ENCODE measurements at places on chromosomes 4 and X. TPM values are rescaled to one million over a fixed set of nuclear protein-coding genes. Genes with fewer than 3 reads are reported as not detected.

GRCh38 chr4:11149612-11150259, 279.0 kb downstream of the HS3ST1 start:
- peak; percentile 4 for DNase-seq

DNA sequence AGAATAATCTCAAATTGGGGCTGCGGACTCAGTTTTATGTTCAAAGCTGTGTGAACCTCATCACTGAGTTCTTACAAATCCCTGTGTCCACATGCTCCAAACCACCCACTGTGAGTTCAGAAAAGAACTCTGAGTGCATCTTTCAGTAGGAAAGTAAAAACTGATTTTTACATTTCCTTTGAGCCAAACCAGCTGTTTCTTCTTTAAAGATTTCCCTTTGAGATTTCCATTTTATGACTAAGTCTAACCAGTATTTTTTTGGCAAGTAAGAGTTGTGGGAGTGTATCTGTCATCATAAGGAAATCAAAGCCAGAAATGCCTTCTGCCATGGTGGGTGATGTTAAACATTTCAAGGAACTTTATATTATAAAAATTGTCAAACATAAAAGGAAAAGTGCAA, 100.0 kb downstream of the TET2 start:
- DNase-seq: no peak

- no peak for DNase-seq
Observed at GRCh38 chrX:48720577-48721250, 24.2 kb downstream of the SUV39H1 start.

The FRG2 gene
- not detected for total RNA-seq

DNA sequence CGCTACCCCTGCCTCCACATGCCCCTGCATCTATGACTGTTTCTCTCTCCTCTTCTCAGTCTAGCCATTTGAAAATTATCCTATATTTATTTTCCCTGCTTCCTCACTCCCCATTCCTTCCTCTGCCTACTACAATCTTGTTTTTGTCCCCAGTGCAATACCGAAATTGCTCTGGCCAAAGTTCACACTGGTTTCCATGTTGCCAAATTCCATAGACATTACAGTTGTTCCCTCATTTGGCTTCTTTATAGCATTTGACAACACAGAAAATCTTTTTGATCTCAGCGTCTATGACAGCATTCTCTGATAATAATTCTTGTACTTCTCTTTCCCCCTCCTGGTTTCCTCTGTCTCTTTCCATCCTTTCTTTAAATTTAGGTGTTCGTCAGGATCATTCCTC, 99.4 kb downstream of the GPR82 start:
- DNase-seq: no peak

GRCh38 chr4:174973336-174973735, 55.2 kb downstream of the ADAM29 start:
- no peak for DNase-seq

DNA sequence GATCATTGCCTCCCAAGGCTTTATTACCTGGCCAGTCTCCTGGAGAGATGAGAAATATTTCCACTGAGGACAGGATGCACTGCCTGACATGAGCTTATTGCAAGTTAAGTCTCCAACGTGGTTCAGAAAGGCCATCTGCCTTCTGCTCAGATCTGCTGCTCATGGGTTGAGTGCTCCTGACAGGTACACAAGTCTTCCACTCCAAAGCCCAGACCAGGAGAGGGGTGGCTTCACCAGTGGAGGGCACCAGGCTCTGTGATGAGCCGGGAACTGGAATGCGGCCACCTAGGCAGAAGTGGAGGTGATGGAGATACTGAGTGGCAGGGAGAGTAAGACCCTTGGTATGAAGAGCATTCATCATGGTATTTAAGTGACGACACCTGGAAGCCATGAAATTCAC, 79.5 kb upstream of the IRF2 start:
- no peak for DNase-seq

- no peak for DNase-seq
Observed at GRCh38 chr4:142065086-142065647, 428.8 kb downstream of the IL15 start.

The PRDM8 gene
- total RNA-seq: 3.2 TPM

GRCh38 chr4:3233391-3234071, 15.4 kb upstream of the MSANTD1 start:
- no peak for DNase-seq

- DNase-seq: no peak
Observed at GRCh38 chr4:173834151-173834550, 304.1 kb upstream of the HAND2 start.

DNA sequence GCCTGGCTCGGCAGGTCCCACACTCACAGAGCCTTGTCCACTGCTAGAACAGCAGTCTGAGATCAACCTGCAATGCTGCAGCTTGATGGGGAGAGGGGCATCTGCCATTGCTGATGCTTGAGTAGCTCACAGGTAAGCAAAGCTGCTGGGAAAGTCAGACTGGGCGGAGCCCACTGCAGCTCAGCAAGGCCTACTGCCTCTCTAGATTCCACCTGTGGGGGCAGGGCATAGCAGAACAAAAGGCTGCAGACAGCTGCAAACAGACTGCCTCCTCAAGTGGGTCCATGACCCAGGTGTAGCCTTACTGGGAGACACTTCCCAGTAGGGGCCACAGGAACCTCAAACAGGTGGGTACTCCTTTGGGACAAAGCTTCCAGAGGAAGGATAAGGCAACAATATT, 110.6 kb upstream of the ADAMTS3 start:
- DNase-seq: no peak

DNA sequence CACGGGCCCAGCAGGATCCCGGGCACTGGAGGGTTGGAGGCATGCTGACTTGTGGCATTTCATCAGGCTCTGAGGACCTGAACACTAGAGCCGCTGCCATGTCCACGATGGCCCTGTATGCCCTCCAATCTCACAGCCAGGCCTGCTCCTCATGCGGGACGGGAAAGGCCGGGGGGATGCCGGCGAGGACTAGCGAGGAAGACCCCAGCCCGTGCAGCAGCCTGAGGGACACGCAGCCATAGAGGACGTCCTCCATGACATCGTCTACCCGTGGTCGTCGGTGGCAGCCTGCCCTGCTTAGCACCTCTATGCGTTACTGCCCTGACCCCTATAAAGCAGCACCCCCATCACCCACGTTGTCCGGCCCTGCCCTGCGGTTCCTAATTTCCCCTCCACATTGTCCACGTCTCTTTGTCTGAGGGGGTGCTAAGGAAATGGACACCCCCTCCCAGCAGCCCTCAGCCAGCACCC, 32.6 kb downstream of the HMX1 start:
- no peak for DNase-seq

The UGT2A1 gene
- not detected for total RNA-seq

DNA sequence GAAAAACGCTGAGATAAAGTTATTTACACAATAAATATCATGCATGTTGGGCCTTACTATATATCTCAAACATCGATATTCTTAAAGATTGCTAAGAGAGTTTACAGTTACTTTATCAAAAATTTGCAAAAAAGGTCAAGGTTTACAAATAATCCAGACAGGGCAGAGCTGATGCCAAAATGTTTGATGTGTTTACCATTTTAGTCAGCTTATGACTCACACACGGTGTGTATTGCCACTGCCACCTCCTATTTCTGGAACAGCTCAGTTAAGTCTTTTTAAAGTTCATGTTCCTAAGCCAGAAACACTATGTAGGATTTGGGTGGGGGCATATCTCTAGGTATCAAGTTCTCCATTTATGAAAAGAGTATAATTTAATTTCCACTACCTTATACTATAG, 580.6 kb downstream of the INPP4B start:
- DNase-seq: peak; percentile 23

The PAGE1 gene
- not detected for total RNA-seq

The CDX4 gene
- not detected for total RNA-seq

DNA sequence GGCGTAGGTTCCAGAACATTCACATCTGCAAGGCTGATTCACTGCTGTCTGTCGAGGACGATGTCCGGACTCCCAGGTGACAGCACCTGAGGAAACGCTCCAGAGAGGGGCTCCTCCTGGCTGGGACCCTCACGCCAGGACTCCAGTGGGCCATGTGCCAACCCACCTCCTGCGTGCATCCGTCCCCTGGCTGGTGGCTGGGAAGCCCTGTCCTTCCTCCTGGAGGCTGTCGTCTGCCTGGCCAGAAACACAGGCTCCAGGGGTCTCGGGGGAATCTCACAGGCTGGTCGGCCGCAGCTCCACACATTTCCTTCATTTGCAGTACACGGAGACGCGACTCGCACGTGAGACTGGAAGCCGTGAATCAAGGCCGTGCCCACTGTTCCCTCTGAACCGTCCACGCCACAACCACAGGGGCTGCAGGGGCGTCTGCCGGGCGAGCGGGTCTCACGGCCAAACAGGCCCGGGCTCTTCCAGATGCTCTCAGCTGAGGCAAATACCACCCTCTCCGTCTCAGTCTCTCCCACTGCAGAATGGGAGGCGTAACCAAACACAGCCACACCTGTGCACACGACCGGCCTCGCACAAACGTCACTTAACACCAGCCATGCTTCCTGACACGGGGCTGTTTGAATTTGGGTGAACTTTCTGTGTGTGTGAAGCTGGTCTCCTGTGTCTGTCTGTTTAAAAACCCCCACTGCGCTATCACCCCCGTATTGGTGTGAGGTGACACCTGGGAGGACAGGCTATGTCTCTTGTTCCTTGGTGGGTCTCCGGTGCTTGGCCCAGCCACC, 38.7 kb upstream of the MXD4 start:
- no peak for DNase-seq

- peak; percentile 16 for DNase-seq
Observed at GRCh38 chrX:150365990-150366911, 3.1 kb downstream of the MAMLD1 start.

DNA sequence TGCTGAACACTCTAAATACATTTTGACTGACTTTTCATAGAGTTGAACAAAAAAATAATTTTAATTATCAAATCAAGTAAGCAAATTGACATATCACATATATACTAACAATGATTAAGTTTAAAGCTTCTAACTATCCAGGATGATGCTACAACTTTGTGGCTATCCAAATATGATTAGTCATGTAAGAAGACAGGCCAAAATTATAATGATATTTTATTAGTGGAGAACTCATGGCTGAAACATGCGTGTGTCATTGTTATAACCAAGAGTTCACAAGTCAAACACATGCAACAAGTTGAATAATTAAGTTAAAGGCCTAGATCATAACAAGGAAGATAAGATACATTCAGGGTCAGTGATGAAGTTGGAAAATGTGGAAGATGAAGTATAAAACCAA, 346.8 kb downstream of the FSTL5 start:
- no peak for DNase-seq

DNA sequence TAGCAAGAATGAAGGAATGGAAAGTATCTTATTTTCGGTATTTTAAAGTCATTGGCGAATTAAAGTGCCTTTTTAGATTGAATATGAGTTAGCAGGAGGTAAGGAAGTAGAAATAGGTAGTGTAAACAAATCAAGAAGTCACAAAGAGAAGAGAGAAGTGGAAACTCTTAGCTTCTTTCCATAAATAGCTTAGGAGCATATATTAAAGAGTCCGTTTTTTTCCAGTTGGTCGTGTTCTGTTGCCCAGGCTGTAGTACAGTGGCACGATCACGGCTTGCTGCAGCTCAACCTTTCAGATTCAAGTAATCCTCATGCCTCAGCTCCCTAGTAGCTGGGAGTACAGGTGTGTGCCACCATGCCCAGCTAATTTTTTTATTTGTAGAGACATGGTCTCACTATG, 56.4 kb downstream of the UBE2K start:
- no peak for DNase-seq

The ARHGEF38 gene
- not detected for total RNA-seq

DNA sequence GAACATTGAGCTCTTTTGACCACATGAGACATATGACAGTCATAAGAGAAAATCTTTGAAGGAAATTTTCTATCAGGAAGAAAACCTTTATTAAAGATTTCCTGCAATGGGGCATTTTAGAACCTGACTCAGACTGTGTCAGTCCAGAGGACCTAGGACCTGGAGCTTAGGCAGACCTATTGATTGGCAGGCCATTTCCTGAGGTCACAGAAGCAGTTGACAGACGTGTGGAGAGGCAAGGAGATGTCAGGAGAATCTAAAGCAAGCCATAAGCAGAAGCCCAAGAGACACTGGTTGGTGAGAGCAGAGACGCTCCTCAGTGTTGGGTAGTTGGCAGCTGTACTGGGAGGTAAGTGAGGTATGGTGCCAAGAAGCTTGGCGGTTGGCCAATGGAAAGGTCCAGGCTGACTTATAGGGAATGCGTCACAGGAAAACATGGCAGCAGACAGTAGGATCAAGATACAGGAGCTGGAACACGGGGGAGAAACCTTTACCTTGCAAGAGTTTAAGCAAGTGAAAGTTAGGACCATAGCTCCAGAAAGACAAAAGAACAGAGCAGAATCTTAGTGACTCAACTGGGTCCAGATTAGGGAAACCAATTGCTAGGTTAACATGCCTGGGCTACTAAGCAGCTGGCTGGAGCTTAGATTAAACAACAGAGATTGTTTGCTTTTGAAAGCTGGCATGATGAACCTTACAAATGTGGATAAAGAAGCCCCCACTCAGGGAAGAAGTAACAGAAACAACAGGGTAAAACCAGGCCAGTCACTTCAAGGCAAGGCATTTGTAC, 18.6 kb downstream of the PALLD start:
- no peak for DNase-seq

DNA sequence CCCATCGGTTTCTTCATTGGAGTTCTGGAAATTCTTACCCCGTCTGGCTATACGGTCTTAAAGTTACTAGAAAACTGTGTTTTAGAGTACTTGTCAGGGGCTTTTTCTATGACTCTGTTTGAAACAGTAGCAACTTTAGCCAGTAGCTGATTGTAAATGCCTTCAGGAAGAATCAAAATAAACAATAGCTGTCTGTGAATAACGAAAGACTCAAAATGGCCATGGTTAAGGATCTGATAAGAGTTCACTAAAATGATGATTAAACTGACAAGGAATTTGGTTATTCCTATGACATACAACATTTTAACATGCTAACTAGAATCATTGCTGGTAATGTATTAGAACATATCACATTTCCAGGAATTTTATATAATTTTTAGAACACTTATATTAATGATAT, 191.0 kb downstream of the EVC2 start:
- no peak for DNase-seq

The CXXC4 gene
- total RNA-seq: not detected

- peak; percentile 100 for DNase-seq
Observed at GRCh38 chr4:113762186-113763028, 869 bp upstream of the CAMK2D start.

GRCh38 chr4:62717154-62717553, 1517.0 kb downstream of the ADGRL3 start:
- no peak for DNase-seq

DNA sequence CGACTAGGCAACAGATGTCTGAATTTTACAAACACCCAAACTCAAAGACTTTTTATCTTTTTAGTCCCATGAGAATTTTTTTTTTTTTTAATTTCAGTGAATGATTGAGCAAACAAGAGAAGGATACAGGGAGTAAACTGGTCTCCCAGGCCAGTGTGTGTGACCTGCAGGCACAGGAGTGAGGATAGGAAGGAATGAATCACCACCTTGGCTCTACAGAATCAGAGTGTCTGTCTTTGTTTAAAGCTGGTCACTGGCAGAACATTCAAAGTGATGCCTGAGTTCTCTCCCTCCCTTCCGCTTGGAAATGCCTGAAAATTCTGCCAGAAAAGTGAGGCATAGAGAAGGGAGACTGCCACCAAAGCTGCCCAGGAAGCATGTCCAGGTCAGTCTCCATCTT, 69.5 kb downstream of the PARM1 start:
- no peak for DNase-seq

The TLR3 gene
- total RNA-seq: not detected

The NSG1 gene
- 5.6 TPM for total RNA-seq

Data from activated CD8-positive, alpha-beta T cell treated with anti-CD3 and anti-CD28 coated beads for 36 hours (primary cell).